CD8-positive, alpha-beta memory T cell (primary cell): ENCODE measurements at places on chromosomes 2 and 18. TPM values are rescaled to one million over a fixed set of nuclear protein-coding genes. Genes with fewer than 3 reads are reported as not detected.

TTC39C gene
- 80.2 TPM for polyA plus RNA-seq

GRCh38 chr18:48475635-48476549, 62.9 kb upstream of the CTIF start:
- H3K27me3 ChIP-seq = no peaks in the 10 kb centered on the region
- DNase-seq = no peak
- no peaks in the 10 kb centered on the region for H3K4me1 ChIP-seq
- H3K4me3 ChIP-seq = no peak overlapping the region

DNA sequence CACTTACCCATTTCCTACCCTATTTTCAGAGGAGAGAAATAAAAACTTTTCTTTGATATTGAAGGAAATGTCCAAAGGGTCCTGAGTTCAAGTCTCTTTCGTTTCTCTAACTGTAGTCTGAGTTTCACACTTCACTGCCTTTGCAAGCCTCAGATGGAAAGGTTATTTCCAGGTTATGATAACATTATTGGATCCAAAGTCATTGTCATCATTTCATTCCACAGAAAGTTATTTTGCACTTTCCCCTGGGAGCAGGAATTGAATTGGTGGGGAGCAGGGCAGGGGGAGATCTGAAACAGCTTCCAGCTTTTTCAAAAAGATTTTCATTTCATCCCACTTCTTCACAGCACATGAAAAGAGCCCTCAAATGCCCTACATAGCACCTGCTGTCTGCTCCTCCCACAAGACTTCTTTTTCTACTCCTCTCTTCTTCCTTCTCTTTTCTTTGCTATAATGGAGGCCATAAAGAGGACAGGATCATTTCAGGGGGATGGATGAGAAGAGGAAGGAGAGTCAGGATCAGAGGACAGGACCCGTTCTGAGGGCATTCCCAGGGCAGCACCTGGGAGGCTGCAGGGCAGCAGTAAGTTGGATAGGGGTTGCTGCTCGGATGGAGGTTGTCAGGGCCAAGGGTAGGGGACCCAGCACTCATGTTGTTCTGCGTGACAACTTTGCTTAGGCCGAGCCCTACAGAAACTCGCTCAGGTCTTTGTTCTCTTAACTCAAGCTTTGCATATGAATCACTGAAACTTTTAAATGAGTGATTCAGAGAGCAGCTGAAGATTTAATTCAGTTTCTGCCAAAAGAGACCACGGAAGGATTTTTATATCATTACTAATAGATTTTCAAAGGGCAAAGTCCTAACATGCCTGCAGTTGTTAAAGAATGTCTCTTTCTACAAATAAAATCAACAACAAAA, 11.4 kb upstream of the GALNT5 start:
- no peaks in the 10 kb centered on the region for H3K27me3 ChIP-seq
- DNase-seq = no peak
- no peak overlapping the region for H3K27ac ChIP-seq
- H3K4me1 ChIP-seq = no peaks in the 10 kb centered on the region
- no peak overlapping the region for H3K4me3 ChIP-seq

DNA sequence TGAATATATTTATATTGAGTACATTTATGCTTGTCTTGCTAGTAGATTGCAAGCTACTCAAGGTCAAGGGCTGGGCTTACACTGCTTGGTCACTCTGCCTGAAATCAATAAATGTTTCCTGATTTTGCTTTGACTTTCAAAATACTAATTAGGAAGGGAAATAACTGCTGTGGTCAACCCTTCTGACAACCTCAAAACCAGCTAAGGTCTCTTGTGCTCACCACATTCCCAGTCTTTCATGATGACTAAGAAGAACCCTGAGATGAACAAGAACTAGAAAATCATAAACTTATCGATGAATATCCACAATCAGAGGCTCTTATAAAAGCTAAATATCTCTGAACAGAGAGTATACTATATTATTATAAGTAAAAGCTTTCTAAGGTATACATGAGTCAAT, 33.3 kb downstream of the ABCB11 start:
- DNase-seq = no peak
- no peak overlapping the region for H3K27ac ChIP-seq
- no peaks in the 10 kb centered on the region for H3K27me3 ChIP-seq

SCG2 gene
- polyA plus RNA-seq = not detected

DNA sequence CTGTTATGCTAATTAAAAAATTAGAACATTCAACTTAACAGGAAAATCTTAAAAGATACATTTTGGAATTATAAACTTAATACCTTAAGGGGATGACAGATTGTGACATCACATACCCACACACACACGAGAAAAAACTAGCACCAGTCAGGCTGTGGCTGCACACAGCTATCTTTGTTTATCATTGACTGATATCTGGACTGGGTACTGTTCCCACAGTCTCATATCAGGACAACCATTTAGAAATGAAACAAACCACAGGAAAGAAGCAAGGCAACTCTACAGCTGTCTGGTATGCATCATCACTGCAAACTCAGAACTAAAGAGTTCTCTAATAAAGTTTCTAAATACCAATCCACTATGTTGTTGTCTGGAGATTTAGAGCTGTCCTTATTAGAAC, 210.9 kb upstream of the SMAD7 start:
- no peak overlapping the region for H3K27ac ChIP-seq
- H3K27me3 ChIP-seq = no peaks in the 10 kb centered on the region
- H3K4me1 ChIP-seq = no peaks in the 10 kb centered on the region
- no peak overlapping the region for H3K4me3 ChIP-seq
- DNase-seq = no peak

DNA sequence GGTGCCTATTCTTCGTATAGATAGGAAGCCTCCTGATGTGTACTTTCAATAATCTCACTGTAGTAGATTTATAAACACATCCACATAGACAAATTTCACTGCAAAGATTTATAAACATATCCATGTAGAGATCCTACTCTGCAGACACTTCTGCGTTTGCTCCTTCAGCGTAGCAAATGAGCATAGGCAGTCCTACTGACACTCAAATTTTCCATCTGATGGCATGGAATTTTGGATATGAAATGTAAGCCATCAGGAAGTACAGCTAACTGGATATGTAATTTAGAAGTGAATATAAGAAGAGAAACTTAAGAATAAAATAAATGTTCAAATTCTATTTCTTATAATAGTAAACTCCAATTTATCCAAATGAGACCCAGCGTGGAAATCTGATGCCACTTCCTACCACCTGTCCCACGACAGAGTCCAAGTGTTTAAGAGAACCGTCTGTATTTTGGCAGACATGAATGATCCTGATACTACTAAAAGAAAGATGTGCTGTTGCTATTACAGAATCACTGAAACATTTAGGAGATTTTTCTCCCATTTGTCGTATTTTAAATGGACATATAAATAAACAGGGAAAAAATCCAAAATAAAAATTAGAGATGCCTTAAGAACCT, 86.0 kb downstream of the DTNA start:
- no peak for DNase-seq
- no peaks in the 10 kb centered on the region for H3K27me3 ChIP-seq
- no peak overlapping the region for H3K4me3 ChIP-seq
- H3K27ac ChIP-seq = no peak overlapping the region

IL18R1 gene
- 20.6 TPM for polyA plus RNA-seq

PDE11A gene
- polyA plus RNA-seq = not detected

GRCh38 chr2:171807831-171808393, 86.1 kb downstream of the SLC25A12 start:
- no peaks in the 10 kb centered on the region for H3K4me1 ChIP-seq

DNA sequence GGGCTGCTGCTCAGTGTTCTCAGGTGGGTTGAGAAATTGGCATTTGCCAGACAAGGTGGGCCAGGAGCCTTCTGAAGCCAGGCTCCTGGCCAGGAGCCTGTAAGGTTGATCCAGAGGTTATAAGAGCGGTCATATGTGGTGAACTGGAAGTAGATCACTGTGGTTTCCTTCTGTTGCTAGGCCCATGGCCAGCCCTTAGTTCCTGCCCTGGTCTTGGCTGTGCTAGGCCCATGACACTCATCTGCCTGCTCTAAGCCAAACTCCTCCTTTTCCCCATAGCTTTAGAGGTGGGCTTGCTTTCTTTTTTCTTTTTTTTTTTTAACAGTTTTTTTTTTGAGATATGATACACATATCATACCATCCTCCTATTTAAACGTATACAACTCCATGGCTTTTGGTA, 5.0 kb upstream of the MGAT5 start:
- no peak overlapping the region for H3K27ac ChIP-seq
- H3K36me3 ChIP-seq = no peaks in the 10 kb centered on the region
- H3K4me3 ChIP-seq = no peak overlapping the region
- H3K4me1 ChIP-seq = peaks cover 96% of the 10 kb centered on the region

DNA sequence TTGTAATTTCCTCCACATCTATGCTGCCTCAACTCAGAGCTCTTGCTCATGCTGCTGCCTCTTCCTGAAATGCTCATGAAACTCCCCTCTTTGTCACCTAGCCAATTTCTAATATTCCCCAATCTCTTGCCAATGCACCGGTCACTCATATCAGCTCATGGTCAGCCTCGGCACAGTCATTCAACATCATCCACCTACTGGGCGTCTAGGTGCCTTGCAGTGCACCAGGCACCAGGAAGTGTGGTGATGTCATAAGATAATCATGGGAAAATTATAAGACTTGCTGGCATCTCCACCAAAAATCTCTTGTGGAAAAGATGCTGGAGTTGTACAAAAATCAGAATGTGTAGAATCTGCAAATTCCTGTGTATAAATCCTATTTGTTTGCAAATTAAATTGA, 52.6 kb upstream of the RAB27B start:
- no peaks in the 10 kb centered on the region for H3K27me3 ChIP-seq
- H3K4me1 ChIP-seq = no peaks in the 10 kb centered on the region
- no peak for DNase-seq
- H3K4me3 ChIP-seq = no peak overlapping the region
- no peaks in the 10 kb centered on the region for H3K36me3 ChIP-seq
- H3K27ac ChIP-seq = no peak overlapping the region

GRCh38 chr2:112314856-112315255, 39.5 kb downstream of the ZC3H6 start:
- no peak for DNase-seq
- no peaks in the 10 kb centered on the region for H3K4me1 ChIP-seq
- H3K36me3 ChIP-seq = no peaks in the 10 kb centered on the region
- no peaks in the 10 kb centered on the region for H3K27me3 ChIP-seq

DNA sequence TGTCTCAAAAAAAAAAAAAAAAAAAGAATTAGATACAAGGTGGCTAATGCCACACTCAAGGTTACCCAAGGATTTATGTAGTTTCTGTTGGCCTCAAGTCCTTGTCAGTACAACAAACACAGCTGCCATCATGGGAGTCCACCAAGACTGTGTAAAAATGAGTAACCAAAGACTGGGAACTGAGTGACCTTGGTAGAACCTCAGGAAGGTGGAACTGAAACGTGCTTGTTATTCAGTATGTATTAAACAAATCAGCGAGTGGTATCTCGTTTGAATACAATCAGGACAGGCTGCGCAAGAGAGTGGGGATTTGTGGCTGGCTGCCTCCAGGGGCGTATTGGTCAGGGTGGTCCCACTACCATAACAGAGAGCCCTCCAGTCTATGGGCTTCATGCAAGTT, 1.6 kb upstream of the SFTPB start:
- H3K4me3 ChIP-seq = no peak overlapping the region
- no peaks in the 10 kb centered on the region for H3K36me3 ChIP-seq
- no peaks in the 10 kb centered on the region for H3K4me1 ChIP-seq
- no peaks in the 10 kb centered on the region for H3K27me3 ChIP-seq
- no peak overlapping the region for H3K27ac ChIP-seq

TUBB8B gene
- polyA plus RNA-seq = not detected

RAB6C gene
- polyA plus RNA-seq = not detected

GRCh38 chr2:79757526-79757925, 244.7 kb downstream of the CTNNA2 start:
- no peak overlapping the region for H3K27ac ChIP-seq
- DNase-seq = no peak
- H3K4me3 ChIP-seq = no peak overlapping the region
- no peaks in the 10 kb centered on the region for H3K27me3 ChIP-seq

DNA sequence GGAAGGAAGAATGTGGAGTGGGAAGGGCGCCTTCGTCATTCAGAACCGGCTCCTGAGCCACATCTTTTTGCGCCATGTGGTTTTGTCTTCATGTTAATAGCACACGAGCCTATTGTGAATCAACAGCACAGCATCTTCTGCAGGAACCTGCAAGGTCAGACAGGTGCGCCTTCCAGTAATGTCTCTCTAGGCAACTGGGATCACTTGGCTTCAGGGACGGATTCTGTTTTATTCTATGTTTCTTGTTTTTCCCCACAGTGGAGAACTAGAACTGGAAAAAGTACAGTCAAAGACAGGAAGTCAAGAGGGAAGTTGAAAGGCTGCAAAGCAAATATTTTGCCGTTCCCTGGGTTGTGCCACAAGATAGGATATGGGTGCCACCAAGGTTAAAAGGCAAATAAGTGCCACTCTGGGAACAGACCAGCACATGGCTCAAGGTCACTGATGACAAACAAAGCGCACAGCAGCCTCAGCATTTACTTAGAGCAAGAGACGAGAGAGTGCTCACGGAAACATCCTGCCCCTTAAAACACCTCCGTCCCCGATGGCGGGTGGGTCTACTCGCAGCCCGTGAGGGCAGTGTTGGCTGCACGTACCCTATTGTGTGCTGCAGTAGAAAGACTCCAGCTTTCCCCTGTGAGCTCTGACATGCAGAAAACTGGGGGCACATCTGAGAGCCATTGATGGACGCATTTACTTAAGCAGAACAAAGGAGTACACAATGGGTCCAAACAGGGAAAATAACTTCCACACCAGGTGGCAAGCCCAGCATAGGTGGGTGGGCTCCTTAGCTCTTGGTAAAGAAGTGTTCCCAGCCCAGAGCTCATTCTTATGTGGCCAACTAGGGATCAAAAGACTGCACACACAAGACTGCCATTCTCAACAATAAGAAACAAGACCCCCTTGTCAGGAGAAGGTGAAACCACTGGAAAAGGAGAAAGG, 107.2 kb upstream of the PARD3B start:
- H3K4me3 ChIP-seq = no peak overlapping the region
- no peak for DNase-seq
- no peaks in the 10 kb centered on the region for H3K36me3 ChIP-seq
- no peaks in the 10 kb centered on the region for H3K27me3 ChIP-seq
- H3K4me1 ChIP-seq = no peaks in the 10 kb centered on the region

DNA sequence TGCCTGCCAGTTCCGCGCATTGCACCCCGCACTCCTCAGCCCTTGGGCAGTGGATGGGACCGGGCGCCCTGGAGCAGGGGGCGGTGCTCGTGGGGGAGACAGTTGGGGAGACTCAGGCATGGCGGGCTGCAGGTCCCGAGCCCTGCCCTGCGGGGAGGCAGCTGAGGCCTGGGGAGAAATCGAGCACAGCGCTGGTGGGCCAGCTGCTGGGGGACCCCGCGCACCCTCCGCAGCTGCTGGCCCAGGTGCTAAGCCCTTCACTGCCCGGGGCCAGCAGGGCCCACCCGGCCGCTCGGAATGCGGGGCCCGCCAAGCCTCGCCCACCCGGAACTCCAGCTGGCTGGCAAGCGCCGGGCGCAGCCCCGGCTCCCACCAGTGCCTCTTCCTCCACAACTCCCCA, 488.8 kb upstream of the CHST9 start:
- no peaks in the 10 kb centered on the region for H3K4me1 ChIP-seq
- no peaks in the 10 kb centered on the region for H3K27me3 ChIP-seq
- H3K27ac ChIP-seq = no peak overlapping the region

ABCG5 gene
- not detected for polyA plus RNA-seq

- H3K27ac ChIP-seq = peak overlapping the region; percentile 85
- peak; percentile 66 for DNase-seq
- no peaks in the 10 kb centered on the region for H3K27me3 ChIP-seq
- H3K36me3 ChIP-seq = no peaks in the 10 kb centered on the region
- peaks cover 20% of the 10 kb centered on the region for H3K4me1 ChIP-seq
Measured at GRCh38 chr2:206084870-206085741, 868 bp downstream of the INO80D start.

CAMKMT gene
- polyA plus RNA-seq = 14.0 TPM

GRCh38 chr2:20094955-20095354, 43.5 kb upstream of the LAPTM4A start:
- DNase-seq = no peak
- no peaks in the 10 kb centered on the region for H3K4me1 ChIP-seq
- no peaks in the 10 kb centered on the region for H3K27me3 ChIP-seq
- H3K36me3 ChIP-seq = no peaks in the 10 kb centered on the region
